ENCODE measurements at places on chromosomes 6 and 20. TPM values are rescaled to one million over a fixed set of nuclear protein-coding genes. Genes with fewer than 3 reads are reported as not detected.

FAM83C gene
- polyA plus RNA-seq: not detected

TAAR2 gene
- polyA plus RNA-seq: not detected

PTPRK gene
- polyA plus RNA-seq: 0.32 TPM

C6orf132 gene
- not detected for polyA plus RNA-seq

PROKR2 gene
- polyA plus RNA-seq: not detected

RIN2 gene
- polyA plus RNA-seq: 4.6 TPM

GTF3C6 gene
- 261 TPM for polyA plus RNA-seq

ANGPT4 gene
- not detected for polyA plus RNA-seq

IRF4 gene
- 297 TPM for polyA plus RNA-seq
